ENCODE measurements at places on chromosomes 7 and 10.

GRCh38 chr10:107409522-107409921 is 245.0 kb upstream of the SORCS1 start:
- H3K4me1 ChIP-seq: peaks cover 2% of the 10 kb centered on the region
- no peak for DNase-seq
- H3K36me3 ChIP-seq: no peaks in the 10 kb centered on the region
- H3K4me3 ChIP-seq: no peak overlapping the region
- no peak overlapping the region for H3K27ac ChIP-seq

- peaks cover 13% of the 10 kb centered on the region for H3K4me1 ChIP-seq
- no peak overlapping the region for H3K4me3 ChIP-seq
- no peak for DNase-seq
- peaks cover 10% of the 10 kb centered on the region for H3K36me3 ChIP-seq
- H3K27me3 ChIP-seq: no peaks in the 10 kb centered on the region
These were observed 184.7 kb upstream of the FZD1 start for GRCh38 chr7:91079487-91079886.

- no peak overlapping the region for H3K27ac ChIP-seq
- H3K4me3 ChIP-seq: no peak overlapping the region
- no peaks in the 10 kb centered on the region for H3K4me1 ChIP-seq
- DNase-seq: no peak
These were observed 456.0 kb downstream of the SORCS1 start for GRCh38 chr10:106708506-106708905.

- H3K27ac ChIP-seq: no peak overlapping the region
- H3K36me3 ChIP-seq: no peaks in the 10 kb centered on the region
- H3K4me1 ChIP-seq: no peaks in the 10 kb centered on the region
- DNase-seq: no peak
- peaks cover 16% of the 10 kb centered on the region for H3K27me3 ChIP-seq
These were observed 92.4 kb upstream of the TCERG1L start for GRCh38 chr10:131403936-131404335.

DNA sequence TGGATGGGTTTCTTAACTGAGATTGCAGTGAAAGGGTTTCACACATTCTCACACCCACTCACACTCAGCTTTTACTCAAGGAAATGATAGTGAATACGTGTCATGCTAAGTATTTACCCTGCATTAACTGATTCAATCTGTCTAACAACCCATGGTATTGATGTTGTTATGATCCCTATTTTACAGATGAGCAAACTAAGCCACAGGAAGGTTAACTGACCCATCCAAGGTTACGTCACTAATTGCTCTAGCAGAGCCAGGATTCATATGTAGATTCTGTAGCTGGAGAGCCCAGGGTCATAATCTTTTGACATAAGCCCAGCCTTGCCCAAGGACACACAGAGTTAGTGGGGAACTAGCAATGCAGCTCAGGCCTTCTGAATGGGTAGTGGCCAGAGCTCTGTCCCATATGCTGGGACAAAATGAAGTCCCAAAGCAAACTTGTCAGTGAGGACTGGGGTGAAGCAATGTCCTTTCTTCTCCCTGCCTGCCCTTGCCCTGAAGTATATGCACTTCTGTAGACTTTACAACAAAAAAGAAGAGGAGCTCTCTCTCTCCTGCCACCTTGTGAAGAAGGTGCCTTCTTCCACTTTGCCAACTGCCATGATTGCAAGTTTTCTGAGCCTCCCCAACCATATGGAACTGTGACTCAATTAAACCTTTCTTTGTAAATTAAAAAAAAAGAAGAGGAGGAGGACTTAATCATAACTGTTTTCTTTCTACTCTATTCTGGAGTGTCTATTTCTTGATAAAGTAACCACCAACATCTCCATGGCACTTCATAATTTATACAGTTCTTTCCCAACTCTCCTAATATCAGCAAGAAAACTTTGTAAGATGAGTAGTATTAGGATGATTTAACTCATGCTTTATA is 4.9 kb upstream of the CYP3A7 start:
- H3K36me3 ChIP-seq: no peaks in the 10 kb centered on the region
- H3K27me3 ChIP-seq: no peaks in the 10 kb centered on the region
- no peaks in the 10 kb centered on the region for H3K4me1 ChIP-seq
- H3K4me3 ChIP-seq: no peak overlapping the region
- no peak overlapping the region for H3K27ac ChIP-seq
- no peak for DNase-seq

DNA sequence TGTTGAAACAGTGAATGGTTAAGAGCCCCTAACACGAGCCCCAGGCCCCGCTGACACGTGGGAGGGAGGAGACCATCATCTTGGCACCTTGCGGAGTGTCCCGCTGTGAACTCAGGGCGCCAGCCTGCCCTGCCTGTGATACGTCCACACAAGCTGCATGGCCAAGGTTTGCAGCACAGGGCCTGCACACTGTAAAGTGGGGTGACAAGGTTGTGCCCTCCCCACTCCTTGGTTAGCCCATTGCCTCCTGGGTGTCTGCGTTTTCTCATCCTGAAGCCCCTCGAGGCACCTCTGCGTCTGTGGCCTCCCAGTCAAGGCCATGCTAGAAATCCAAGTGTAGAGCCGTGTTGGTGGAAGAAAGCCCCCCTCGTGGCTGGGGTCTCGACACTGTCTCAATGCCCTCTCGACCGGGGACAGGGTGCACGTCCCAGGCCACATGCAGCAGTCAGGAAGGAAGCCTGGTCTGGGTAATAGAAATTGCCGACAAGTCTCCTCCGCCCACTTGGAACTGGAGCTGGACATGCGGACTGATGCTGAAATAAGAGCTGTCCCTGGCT is 192.1 kb downstream of the DNAJB6 start:
- H3K4me3 ChIP-seq: no peak overlapping the region
- H3K36me3 ChIP-seq: no peaks in the 10 kb centered on the region
- peak; percentile 6 for DNase-seq
- H3K4me1 ChIP-seq: no peaks in the 10 kb centered on the region

DNA sequence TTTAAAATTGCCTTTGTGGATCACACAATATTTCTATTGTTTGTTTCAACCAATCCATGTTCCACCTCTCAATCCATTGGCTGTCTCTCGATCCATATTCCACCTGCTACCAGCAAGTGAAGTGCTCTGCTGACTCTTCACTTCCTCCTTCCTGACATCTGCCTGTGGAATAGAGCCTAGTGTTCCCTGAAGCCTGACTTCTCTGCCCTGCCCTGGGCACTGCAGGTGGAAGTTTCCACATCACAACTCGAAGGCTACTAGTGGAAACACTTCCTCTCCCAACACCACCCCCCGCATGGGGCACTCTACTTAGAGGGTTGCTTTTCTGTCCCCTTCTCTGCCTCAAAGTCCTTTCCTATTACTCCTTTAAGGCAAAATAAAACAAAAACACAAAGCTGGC is 563.8 kb upstream of the IGFBP3 start:
- no peak overlapping the region for H3K27ac ChIP-seq
- H3K4me1 ChIP-seq: no peaks in the 10 kb centered on the region
- DNase-seq: no peak
- no peak overlapping the region for H3K4me3 ChIP-seq
- H3K36me3 ChIP-seq: no peaks in the 10 kb centered on the region

- DNase-seq: no peak
- H3K4me3 ChIP-seq: no peak overlapping the region
- no peaks in the 10 kb centered on the region for H3K4me1 ChIP-seq
- peaks cover 3% of the 10 kb centered on the region for H3K27me3 ChIP-seq
These were observed 150.9 kb upstream of the KLF6 start for GRCh38 chr10:3935933-3936359.

DNA sequence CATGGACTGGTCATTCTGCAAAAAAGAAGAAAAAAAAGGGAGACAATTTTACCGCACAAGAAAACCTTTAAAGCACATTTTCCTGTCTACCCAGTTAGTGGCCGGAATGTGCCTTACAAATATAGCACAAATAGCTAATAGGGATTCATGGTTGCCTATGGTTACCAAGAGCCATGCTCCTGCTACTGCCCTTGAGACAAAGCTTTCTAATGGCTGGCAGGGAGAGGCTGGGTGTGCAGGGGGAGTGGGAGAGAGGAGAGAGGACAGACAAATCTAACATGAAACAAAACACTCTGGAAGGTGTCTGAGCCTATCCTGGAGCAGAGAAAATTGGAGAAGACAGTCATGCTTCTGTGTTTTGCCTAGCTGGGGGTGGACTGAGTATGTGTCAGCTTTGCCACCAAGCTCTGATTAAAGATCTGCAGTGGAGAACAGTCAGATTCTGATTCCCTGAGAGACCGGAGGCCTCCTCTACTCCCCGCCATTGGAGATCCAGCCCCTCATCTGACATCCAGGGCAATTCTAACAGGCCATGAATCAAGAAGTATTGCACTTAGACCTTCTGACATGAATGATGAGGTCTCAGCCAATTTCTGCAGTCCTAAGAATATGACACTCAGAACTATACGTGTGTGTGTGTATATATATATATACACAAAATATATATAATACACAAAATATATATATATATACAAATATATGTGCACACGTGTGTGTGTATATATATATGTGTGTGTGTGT is 80.2 kb downstream of the PRTFDC1 start:
- peaks cover 2% of the 10 kb centered on the region for H3K36me3 ChIP-seq
- no peaks in the 10 kb centered on the region for H3K27me3 ChIP-seq
- no peak for DNase-seq
- H3K4me3 ChIP-seq: no peak overlapping the region
- peak overlapping the region; percentile 82 for H3K27ac ChIP-seq

DNA sequence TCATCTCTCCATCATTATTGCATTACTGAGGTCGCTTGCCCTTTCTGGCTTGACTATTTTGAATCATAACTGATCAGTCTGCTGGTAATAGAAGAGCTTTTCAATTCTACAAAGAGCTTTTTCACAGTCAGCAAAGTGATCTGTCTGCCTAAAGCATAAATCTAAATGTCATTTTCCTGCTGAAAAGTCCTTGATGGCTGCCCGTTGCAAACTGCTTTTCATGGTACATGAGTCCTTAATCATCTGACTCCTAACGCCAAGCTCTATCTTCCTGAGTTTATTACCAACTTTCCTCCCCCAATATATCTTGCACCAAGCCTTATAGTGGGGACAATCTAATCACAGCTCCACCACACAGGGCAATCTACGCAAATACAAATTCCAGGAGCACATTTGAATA is 39.8 kb downstream of the THSD7A start:
- H3K4me3 ChIP-seq: no peak overlapping the region
- no peak overlapping the region for H3K27ac ChIP-seq
- no peak for DNase-seq
- H3K36me3 ChIP-seq: no peaks in the 10 kb centered on the region

- H3K27me3 ChIP-seq: no peaks in the 10 kb centered on the region
- H3K36me3 ChIP-seq: peaks cover 5% of the 10 kb centered on the region
- H3K27ac ChIP-seq: no peak overlapping the region
- H3K4me1 ChIP-seq: no peaks in the 10 kb centered on the region
- no peak for DNase-seq
These were observed 196.0 kb downstream of the MAD1L1 start for GRCh38 chr7:2036786-2037185.

DNA sequence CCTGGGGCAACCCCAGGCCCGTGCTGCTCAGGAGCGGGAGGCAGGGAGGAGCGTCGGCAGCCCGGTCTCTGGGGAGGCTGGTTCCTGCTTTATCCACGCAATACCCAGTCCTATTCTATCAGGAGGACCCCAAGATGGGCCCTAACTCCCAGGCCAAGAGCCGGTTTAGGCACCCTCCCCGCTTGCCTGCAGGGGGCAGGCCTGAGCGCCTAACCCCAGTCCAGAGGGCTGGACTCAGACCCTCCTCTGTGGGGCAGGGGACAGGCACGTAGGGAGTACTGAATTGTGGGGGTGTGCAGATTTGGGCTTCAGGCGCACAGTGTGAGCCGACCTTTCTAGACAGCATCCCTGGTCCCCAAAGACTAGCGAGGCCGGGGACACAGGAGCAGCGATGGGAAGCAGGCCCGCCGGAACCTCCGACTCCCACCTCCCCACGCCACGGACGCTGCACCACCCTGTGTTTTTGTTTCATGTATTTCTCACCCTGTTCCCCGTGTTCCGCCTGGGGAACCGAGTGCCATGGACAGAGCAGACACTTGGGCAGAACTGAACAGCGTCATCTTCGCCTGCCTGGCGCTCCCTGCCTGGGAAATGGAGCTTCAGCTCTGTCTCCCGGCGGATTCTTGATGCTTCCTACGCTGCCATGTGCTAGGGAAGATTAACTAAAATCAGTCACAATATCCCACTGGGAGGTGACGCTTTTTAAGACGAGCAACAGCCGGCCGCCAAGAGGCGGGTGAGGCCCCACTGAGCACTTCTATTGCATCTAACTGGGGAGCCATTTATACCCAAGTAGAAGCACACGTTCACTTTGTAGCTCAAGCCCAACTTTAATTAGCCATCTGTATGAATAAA is 5.3 kb downstream of the NUDT1 start:
- no peak overlapping the region for H3K4me3 ChIP-seq
- peaks cover 4% of the 10 kb centered on the region for H3K4me1 ChIP-seq
- H3K36me3 ChIP-seq: no peaks in the 10 kb centered on the region

GRCh38 chr10:126842836-126843235 is 62.4 kb upstream of the DOCK1 start:
- H3K36me3 ChIP-seq: no peaks in the 10 kb centered on the region
- no peak overlapping the region for H3K27ac ChIP-seq
- H3K27me3 ChIP-seq: no peaks in the 10 kb centered on the region
- peaks cover 22% of the 10 kb centered on the region for H3K4me1 ChIP-seq
- no peak overlapping the region for H3K4me3 ChIP-seq

GRCh38 chr10:128049226-128050120 is 76.8 kb downstream of the MKI67 start:
- peaks cover 10% of the 10 kb centered on the region for H3K4me1 ChIP-seq
- H3K4me3 ChIP-seq: no peak overlapping the region
- H3K36me3 ChIP-seq: no peaks in the 10 kb centered on the region
- H3K27ac ChIP-seq: peak overlapping the region; percentile 27

DNA sequence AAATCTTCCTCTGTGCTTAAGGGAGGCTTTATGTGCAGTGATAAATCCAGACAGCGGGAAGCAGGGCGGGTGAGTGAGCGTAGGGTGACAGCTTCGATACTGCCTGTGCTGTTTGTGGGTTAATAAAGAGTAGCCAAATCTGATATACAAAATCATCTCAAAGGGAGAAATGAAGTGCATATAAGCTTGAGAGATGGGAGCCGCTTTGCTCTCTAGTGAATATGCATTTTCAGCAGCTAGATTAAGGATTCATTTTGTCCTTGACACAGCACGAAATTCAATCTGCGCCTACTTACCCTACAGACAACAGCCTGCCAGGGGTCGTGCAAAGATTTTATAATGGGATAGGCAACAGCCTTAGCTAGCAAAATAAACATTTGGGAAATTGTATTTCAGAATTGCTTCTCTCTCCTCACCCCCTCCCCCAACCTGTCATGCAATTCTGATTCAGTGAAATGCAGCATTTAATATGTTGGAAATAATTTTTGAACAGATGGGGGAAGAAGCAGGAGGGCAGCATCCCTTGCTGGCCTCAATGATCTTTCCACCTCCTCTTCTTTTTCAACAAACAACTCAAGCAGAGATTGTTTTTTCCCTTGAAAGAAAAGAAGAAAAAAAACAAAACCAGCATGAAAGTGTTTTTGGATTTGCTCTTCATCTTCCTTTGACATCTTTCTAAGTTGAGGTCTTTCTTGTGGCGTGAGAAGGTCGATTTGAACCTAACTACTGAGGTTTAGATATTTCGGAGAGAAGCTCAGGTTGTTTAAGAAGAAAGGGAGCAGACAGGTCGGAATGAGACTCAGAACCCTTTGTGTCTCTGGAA is 117.9 kb downstream of the AOAH start:
- no peak for DNase-seq
- H3K4me1 ChIP-seq: peaks cover 4% of the 10 kb centered on the region
- peaks cover 7% of the 10 kb centered on the region for H3K27me3 ChIP-seq
- H3K27ac ChIP-seq: no peak overlapping the region
- no peaks in the 10 kb centered on the region for H3K36me3 ChIP-seq
- H3K4me3 ChIP-seq: no peak overlapping the region

- no peak for DNase-seq
- no peaks in the 10 kb centered on the region for H3K27me3 ChIP-seq
- H3K4me3 ChIP-seq: no peak overlapping the region
- no peaks in the 10 kb centered on the region for H3K36me3 ChIP-seq
These were observed 314.5 kb upstream of the SEMA3C start for GRCh38 chr7:81233208-81233940.

All from progenitor cell of endocrine pancreas (in vitro differentiated cells).